SK-N-MC (cell line): ENCODE measurements at places on chromosomes 12 and 14.

DNA sequence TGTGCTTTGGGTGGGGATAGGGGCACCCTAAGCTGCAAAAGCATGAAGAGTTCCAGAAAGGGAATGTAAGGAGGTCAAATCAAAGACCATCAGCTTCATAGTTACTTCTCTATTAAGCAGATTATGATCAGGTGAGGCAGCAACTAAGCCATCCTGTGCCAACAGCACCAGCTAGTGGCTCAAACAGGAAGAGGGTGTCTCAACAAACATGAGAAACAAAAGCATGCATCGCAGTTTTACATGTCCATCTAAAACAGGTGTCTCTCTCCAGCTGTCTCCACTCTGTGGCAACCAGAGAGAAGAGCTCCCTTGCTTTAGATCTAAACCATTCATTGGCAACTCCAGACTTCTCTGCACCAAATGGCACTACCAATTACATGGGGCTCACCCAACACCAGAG lies 52.9 kb downstream of the ACTN1 start:
- DNase-seq: no peak

DNA sequence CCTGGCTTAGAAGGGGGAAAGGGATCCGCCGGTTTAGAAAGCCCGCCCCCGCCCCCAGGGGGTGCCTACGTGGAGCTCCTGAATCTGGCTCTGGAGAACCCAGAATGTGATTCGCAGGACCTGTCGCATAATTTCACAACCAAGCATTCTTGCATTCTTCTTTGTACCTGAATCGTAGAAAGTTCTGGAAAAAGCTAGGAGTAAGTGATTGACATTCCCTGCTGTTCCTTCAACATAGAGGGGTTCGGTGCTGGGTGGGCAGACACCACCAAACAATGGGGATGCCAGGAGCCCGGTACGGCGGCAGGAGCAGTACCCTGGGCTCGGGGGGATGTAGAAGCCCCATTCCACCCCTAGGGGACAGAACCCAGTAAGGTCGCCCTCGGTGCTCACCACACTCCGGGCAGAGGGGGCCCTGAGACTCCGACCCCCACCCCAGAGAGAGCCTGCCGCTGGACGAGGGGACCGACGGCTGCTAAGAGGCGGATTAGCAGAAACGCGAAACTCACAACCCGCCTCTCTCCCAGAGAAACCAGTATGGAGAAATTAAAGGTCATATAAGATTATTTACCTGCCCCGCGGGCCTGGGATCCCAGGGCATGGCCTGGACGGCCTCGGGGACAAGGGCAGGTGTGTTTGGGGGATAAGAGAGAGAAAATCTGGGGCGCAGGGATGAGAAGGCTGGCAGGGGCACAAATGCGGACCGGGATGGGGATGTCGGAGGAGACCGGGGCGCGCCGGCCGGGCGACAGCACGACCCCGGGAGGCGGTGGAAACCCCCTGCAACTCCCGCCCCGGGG lies 520 bp downstream of the CSRP2 start:
- DNase-seq: no peak

- DNase-seq: no peak
Observed at GRCh38 chr12:48993787-48994186, 5.4 kb downstream of the DDN start.

DNA sequence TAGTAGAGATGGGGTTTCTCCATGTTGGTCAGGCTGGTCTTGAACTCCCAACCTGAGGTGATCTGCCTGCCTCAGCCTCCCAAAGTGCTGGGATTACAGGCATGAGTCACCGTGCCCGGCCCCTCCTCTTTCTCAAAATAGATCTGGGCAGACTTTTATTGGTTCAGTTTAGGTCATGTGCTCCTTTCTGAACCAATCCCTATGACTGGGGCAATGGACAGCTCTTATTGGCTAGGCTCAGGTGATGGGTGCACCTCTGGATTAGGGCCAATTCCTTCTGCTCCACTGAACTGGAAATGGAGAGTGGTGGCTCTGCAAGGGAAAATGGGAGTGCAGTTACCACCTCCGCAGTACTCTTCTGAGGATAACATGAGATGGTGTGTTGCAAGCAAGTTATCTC lies 6.2 kb upstream of the ATP6V0A2 start:
- DNase-seq: no peak

GRCh38 chr14:100239211-100239839 lies 381 bp downstream of the YY1 start:
- no peak for DNase-seq
